ENCODE measurements at places on chromosomes 1 and 21. TPM values are rescaled to one million over a fixed set of nuclear protein-coding genes. Genes with fewer than 3 reads are reported as not detected.

GJA9 gene
- not detected for total RNA-seq

OR2G6 gene
- not detected for total RNA-seq

OR2L3 gene
- total RNA-seq: not detected

EPHB2 gene
- total RNA-seq: not detected

USF1 gene
- 46.5 TPM for total RNA-seq

GPR161 gene
- total RNA-seq: 0.51 TPM

KIF26B gene
- 0.02 TPM for total RNA-seq

KCNJ9 gene
- total RNA-seq: not detected

LDLRAP1 gene
- 6.1 TPM for total RNA-seq

ADAMTS4 gene
- 0.66 TPM for total RNA-seq

WLS gene
- 0.19 TPM for total RNA-seq

RHD gene
- total RNA-seq: not detected

CCDC190 gene
- total RNA-seq: not detected

TCHH gene
- total RNA-seq: not detected

EDARADD gene
- total RNA-seq: 32.0 TPM

SDC3 gene
- 0.33 TPM for total RNA-seq

RGS16 gene
- total RNA-seq: 94.3 TPM

PLA2G5 gene
- not detected for total RNA-seq

OTUD3 gene
- total RNA-seq: 13.6 TPM

C1QA gene
- total RNA-seq: not detected

HTR6 gene
- total RNA-seq: not detected

CYB561D1 gene
- 13.1 TPM for total RNA-seq

NCDN gene
- 33.5 TPM for total RNA-seq

TNFRSF18 gene
- total RNA-seq: 250 TPM

OR2T35 gene
- total RNA-seq: not detected

ILDR2 gene
- 10.3 TPM for total RNA-seq

GNAT2 gene
- 0.33 TPM for total RNA-seq

SRM gene
- total RNA-seq: 334 TPM

SH3BP5L gene
- 27.5 TPM for total RNA-seq

TRIM62 gene
- 3.2 TPM for total RNA-seq

SPRR1B gene
- not detected for total RNA-seq

DPYD gene
- total RNA-seq: 13.8 TPM

CLCA1 gene
- not detected for total RNA-seq

OPRD1 gene
- not detected for total RNA-seq

AMPD1 gene
- total RNA-seq: not detected

OR10R2 gene
- not detected for total RNA-seq

SLAMF7 gene
- 18.4 TPM for total RNA-seq

RAB29 gene
- total RNA-seq: 29.1 TPM

ALDH9A1 gene
- 43.8 TPM for total RNA-seq

SPRR2G gene
- total RNA-seq: not detected

PRAMEF9 gene
- total RNA-seq: not detected

ANKRD65 gene
- total RNA-seq: not detected

LMOD1 gene
- not detected for total RNA-seq

CHI3L1 gene
- not detected for total RNA-seq

ZSWIM5 gene
- total RNA-seq: 0.12 TPM

COL8A2 gene
- 0.12 TPM for total RNA-seq

SPRR4 gene
- not detected for total RNA-seq

FH gene
- total RNA-seq: 103 TPM

TIMM17A gene
- total RNA-seq: 122 TPM

HCRTR1 gene
- total RNA-seq: not detected
